GM12892 (cell line): ENCODE measurements at places on chromosomes 1 and 21.

DNA sequence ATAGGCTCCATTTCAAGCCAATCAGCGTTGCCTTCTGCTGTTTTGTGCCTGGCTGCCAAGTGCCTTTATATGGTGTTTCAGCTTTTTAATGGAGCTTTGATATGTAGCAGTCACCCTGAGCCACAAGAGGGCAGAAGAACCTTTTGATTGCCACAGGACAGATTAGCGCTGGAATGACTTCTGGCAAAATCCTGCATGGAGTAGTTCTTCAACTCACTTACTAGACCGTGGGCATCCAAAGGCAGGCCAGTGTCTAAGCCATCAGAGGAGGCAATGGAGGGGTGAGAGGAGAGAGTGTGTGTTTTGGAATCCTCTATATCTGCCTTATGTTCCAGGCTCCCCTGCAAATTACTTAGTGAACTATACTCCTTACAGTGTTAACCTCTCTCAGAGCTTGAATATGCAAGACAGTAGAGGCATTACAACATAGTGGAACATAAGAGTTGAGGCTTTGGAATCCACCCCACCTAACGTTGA, 56.2 kb downstream of the ST3GAL3 start:
- DNase-seq, result peak; percentile 25

DNA sequence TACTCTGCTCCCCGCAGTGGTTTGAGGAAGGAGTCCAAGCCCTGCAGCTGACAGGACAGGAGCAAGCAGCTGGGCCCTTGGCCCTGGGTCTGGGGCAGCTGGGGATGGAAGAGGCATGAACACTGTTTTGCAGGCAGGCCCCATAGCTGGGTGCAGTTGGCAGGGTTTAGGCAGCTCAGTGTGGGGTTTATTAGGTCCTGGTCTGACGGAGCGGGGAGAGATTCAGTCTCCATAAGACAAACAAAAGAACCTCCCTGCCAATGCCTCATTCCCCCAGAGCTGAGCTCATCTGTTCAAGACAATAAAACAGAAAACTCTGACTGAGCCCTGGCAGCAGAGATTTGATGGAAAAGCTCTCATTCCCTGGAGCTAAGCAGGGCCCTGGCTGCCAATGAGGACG, 37.3 kb downstream of the OLFML2B start:
- no peak for DNase-seq

DNA sequence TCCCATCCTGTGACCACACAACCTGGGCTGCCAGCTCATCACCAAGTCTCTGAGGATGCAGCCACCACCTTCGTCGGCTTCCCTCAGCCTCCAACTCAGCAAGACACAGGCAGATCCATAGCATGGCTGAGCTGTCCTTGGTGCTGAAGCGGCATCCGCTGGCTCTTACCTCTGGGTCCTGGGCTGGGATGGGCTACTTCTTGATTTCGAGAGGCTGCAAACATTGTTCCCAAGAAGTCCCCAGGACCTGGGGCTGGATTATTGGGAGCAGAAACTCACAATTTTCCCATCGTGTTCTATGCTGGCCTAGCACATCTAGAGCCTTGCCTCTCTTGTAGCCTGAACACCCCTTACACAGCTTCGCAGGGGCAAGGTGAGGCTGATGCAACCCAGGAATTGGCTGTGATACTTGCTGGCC, 24.9 kb upstream of the C1QA start:
- DNase-seq, result no peak

- DNase-seq, result no peak
These were observed 16.3 kb upstream of the PLCH2 start for GRCh38 chr1:2459757-2460156.
